ENCODE measurements at places on chromosomes 12 and 14.

DNA sequence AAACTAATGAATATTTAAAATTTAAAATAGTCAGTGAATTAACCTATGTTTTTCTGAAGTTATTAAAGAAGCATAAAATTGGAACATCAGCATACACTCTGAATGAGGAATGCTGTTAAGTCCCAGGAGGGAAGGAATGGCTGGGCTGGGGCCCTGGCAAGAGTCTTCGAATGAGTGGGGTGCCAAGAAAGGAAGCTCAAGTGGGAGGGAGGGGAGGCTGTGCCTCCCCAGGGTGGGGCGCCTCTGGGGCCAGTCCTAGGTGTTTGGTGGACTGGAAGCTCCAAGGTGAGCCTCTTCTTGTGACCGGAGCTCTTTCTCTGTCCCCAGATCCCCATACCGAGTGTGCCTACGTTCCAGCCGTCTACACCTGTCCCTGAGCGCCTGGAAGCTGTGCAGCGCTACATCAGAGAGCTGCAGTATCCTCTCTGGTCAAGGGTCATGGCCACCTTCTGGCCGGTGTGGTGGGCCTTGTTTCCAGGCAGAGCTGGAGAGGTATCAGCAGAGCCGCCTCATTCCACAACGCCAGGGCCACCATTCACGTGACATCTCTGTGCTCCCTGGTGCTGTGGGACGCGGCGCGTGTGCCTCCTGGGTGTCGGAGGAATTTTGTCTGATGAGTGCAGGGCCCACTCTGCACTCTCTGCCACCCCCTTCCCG is 8.5 kb downstream of the VASH1 start:
- no peak for DNase-seq

GRCh38 chr12:45234139-45234865 is 18.4 kb downstream of the ANO6 start:
- DNase-seq = peak; percentile 68

DNA sequence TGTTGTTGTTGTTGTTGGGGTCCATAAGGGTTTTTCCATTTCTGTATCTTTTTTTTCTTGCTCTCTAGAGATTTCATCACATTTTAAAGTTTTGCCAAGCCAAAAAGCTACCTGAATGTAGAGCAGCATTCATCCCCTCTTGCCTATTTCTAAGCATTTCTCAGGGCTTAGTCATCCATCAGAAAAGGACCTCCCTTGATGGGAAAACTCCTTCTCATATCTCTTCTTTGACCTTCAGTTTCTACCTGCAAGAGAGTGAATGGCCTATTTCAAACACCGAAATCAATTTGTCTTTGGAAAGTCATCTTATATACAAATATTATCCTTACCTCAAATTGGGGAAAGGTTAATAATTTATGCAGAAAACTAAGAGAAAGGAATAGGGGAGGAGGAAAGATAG is 4.5 kb downstream of the MYBPC1 start:
- DNase-seq = no peak

DNA sequence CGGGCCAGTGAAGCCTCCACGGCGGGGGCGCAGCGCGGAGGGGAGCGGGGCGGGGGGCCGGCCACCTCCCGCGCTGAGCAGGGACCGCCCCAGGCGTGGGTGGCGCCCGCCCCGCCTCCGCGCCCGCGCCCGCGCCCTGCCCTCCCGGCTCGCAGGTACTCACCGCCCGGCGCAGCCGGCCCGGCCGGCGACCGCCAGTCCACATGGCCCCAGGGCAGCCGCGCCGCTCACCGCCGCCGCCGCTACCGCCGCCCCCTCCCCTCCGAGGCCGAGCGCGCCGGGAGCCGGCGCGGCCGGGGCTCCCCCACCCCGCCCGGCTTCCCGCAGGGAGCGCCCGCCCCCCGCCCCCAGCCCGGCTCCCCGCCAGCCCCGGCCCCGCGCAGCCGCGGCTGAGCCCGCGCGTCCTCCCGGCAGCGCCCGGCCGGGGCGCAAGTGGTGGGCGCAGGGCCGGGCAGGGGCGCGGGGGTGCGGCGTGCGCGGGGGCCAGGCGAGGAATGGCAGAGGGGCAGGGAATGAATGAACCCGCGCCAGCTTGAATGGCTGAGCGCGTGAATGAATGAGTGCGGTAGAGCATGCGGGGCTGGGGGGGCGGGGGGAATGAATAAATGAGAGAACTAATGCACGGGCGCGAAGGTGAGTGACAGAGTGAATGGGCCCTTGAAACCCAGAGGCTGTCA is at the start of gene BEGAIN:
Gene BEGAIN (minus strand): TSS at position 332 of the 677 bp plus-strand sequence. CDS start 127 bp downstream, at position 205.
- peak; percentile 9 for DNase-seq

- DNase-seq = no peak
Observed at GRCh38 chr14:70665448-70666360, 24.0 kb downstream of the TTC9 start.

DNA sequence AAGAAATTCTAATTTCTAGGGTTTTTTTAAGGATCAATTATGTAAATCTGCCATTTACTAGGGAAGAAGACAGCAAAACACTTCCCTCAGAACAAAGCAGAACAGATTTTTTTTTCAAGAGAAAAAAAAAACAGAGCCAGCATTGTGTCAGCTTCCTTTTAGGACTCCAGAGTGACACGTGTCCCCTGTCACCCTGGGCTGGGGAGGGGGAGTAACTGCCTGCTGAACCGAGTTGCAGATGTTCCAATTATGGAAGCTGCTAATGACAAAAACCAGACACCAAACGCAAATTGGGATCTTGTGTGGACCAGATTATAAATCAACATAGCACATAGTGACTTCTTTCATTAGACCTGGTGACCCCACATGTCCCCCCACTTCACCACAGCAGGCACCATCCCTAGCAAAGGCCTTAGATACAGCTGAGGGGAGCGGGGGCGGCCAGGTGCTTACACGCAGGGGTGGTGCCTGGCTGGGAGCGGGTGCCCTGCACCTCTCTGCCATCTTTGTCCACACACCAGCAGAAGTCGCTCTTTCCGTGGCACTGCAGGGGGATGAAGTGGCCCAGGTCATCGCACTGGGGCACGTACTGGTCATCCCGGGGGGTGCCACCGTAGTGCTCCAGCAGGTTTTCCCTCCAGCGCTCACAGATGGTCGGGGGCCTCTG is 25.4 kb downstream of the RTRAF start:
- DNase-seq = no peak
